ENCODE measurements at places on chromosomes 13 and 19.

GRCh38 chr19:1665565-1666047, 13.2 kb upstream of the TCF3 start:
- DNase-seq: no peak

- no peak for DNase-seq
Observed at GRCh38 chr13:69423844-69424243, 683.8 kb upstream of the ATXN8OS start.

GRCh38 chr19:28665748-28666147, 547.2 kb downstream of the UQCRFS1 start:
- DNase-seq: no peak

DNA sequence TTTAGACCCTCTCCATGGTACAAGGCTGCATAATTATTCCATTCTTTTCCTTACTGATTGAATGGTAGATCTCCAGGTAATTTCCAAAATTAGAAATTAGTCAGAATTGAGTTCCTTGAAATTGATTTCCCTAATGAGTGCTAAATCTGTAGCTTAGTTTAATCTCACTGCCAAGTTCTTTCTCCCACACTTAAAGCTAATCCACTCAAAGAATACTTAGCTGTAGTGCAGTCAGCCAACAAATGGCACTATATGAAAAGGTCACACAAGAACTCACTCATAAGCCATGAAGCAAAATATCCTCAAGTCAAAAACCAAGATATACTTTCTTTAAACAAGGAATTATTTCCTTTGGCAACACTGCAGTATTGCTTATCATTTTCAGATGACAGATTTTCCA, 62.0 kb downstream of the XPO4 start:
- no peak for DNase-seq

DNA sequence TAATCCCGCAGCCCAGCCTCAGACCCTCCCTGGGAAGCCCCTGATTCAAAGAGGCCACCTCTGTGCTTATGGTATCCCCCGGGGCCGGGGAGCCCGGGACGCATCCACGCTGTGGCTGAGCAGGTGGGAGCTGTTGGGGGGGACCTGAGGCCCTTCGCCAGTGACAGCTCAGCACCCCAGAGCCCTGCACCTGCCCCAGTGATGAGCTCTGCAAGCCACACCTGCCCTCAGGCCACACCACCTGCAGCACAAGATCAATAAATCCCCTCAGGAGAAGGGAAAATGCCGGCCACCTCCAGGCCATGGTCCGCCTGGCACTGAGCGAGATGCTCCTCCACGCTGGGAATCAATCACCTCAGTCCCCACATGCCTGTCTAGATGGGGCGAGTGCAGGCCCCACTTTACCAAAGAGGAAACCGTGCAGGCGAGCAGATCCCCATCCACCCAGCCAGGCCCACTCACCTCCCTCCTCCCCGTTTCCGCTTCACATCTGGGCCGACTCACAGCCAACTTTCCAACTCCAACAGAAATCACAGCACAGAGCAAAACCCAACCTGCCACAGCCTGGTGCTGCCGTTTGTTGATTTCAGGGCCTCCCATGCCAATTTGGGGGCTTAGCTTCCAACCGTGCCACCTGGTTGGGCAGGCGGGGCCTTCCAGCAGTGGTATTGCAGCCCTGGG, 12.8 kb downstream of the MOB3A start:
- DNase-seq: peak; percentile 73

DNA sequence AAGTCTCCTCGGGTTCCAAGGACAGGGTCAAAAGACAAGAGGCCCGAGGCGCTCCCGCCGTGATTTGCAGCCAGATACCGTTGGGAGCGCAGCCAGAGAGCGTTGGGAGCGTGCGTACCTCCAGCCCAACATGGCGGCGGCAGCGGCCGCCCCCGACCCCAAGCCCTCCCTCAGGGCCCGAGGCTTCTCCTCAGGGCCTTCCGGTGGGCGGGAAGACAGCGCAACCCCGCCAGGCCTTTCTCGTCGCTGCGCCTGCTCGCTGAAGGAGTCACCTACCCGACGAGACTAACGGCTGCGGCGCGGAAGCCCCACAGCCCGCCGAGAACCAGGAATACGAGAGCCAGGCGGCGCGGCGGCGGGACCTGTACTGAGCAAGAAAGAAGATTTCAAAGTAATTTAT, 3.2 kb upstream of the ZNF850 start:
- DNase-seq: peak; percentile 40
